Posterior cingulate gyrus (tissue), 11 donors: ENCODE measurements at places on chromosomes 1 and 21.

DNA sequence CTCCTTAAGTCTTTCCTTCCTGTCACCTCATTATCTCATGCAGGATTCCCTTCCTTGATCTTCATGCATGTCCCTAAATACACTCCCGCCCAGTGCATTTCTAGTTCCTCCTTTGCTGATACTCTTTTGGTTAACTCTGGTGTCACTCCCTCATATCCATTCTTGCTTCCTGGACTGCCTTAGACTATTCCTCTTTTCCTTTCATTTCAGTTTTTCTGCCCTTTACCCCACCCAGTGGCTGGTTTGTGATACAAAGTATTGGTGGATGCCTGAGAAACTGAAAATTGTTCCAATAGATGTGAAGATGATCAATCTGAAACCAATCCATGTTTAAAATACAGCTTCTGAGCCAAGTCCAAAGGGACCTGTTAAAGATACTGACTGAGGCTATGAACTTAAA is 553.8 kb upstream of the CAMK1G start:
- DNase-seq, result no peak

GRCh38 chr1:50232336-50232735 is 123.6 kb downstream of the ELAVL4 start:
- DNase-seq, result no peak

- DNase-seq, result peak; percentile 69
These were observed 296.6 kb downstream of the PTPRC start for GRCh38 chr1:198935306-198935921.

- no peak for DNase-seq
These were observed 4.8 kb upstream of the PCBP3 start for GRCh38 chr21:45638707-45639106.

DNA sequence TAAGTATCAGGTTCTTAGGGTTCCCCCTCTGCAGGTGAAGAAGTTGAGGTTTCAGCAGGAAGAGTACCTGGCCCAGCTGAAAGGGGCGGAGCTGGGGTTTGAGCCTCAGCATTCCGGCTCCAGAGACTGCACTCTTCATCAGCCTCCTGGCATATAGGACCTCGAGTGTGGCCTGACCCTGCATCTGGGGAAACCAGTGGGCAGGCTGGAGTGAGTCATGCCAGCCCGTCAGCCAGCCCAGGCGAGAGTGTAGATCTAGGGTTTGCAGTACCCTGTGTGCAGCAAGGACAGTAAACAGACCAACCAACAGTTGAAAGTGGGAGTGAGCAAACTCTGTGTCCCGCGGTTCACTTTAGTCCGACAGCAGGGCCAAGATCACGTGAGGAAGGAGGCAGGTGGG is 14.1 kb downstream of the MFSD2A start:
- no peak for DNase-seq

DNA sequence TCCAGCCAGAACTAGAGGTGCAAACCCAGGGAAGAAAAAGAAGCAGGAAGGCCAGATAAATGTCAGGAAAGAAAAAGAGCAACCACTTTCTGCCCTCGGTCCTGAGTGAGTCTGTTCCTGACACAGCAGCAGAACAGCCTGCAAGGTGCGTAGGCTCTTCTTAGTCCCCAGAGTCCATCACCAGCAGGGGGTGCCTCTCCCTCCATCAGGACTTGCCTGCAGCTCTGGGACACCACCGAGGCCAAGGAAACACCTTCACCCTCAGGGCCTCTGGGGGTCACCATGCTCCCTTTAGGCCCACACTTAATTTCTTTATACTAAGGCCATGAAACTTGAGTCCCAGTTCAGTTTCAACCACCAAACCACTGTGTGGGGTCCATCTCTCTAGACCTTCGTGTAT is 43.7 kb upstream of the NFASC start:
- peak; percentile 41 for DNase-seq

DNA sequence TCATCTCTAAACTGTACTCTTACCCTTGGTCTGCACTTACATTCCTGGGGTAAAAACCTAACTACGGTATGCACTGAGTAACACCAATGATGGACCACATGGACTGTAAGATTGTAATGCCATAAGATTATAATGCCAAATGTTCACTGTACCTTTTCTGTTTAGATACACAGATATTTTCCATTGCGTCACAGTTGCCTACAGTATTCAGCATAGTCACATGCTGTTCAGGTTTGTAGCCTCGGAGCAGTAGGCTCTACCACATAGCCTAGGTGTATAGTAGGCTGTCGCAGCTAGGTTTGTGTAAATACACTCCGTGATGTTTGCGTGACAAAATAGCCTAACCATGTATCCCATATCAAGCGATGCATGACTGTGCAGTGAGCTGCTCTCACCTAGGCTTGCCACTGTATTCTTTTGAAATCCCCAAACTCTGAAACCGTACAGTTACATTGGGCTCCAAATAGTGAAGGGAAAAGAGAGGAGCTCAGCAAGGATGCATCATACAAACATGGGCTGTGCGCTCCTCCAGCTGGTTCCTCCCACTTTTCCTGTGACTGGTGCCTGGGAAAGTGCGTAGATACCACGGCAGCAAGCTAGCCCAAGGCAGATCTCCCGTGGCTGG is 35.2 kb downstream of the CFAP57 start:
- DNase-seq, result no peak

DNA sequence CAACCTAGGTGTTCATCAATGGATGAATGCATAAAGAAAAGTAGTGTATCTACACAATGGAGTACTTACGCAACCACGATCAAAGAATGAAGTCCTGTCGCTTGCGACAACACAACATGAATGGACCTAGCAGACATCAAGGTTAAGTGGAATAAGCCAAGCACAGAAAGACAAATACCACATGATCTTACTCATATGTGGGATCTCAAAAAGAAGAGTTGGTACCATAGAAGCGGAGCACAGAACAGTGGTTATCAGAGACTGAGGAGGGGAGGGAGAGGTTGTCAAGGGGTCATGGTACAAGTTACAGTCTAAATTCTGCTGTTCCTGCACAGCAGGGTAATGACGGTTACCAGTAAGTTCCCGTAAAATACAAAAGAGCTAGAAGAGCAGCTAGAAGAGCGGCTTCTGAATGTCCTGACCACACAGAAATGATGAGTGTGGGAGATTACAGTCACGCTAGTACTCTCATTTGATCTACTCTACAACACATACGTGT is 36.7 kb downstream of the NPHP4 start:
- DNase-seq, result no peak

DNA sequence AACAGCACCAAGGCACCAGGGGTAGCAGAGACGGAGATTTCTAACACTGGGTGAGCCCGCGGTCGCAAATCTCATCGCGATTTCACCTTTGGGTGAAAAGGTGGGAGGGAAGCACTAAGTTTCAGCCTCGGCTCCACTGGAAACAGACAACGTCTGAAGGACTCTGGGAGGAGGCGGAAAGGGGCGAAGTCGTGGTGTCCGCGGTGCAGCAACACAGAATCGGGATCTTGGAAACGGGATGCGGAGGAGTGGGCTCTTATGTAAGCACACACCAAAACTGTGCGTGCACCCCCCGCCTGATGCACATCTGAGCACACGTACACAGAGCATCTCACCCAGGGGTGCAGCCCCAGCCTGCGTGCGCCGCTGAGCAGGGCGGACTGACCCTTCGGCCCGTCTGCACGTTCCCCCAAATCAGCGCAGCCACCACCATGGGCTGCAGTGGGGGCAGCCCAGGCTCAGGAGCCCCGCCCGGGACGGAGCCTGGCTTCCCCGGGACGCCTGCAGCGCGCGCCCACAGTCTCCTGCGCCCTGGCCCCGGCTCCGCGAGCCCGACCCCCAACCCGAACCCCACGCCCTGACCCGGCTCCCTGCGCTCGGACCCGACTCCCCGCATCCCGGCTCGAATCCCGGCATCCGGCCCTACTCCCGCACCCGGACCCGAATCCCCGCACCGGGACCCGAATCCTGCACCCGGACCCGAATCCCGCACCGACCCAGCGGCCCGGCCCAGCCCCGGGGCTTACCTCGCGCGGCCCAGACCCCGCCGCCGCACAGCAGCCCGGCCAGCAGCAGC is 670 bp downstream of the CLSTN1 start:
- peak; percentile 39 for DNase-seq

GRCh38 chr1:33178836-33179439 is 2.9 kb downstream of the TRIM62 start:
- no peak for DNase-seq

DNA sequence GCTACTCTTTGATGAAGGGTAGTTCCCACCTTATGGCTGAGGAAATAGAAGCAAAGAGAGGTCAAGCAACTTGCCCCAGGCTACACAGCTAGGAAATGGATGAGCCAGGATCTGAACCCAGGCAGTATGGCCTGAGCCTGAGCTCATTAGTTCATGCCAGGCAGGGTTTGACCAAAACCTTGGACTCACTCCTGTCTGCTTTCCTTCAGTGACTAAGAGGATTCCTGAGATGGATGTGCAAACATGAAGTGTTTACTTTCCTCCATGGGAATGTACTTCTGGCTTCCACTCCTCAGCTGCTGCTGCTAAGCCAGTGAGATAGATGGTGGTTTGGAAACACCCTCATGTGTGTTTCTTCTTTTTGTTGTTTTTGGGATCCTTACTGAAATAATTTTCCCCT is 35.1 kb upstream of the ERRFI1 start:
- no peak for DNase-seq

DNA sequence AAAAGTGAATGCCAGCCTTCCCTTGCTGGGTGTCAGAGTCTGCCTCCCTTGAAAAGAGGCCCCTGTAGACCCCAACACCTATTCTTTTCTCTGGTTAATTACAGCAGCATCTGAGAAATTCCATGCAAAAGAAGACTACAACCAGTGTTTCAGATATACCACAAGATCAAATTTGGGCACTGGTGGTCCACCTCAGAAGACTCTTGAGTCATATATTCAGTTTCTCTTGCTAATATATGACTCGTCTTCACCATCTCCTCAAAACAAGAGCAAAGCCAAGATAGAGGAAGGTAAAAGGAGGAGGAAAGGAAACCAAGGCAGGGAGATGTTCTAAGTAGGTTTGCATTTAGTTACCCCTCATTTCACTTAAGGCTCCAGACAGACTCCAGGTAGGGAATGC is 259.9 kb downstream of the ZNF648 start:
- DNase-seq, result no peak
